PC-9 (cell line): ENCODE measurements at places on chromosomes 5 and 9. TPM values are rescaled to one million over a fixed set of nuclear protein-coding genes. Genes with fewer than 3 reads are reported as not detected.

The IFNB1 gene
- not detected in 2 replicates for total RNA-seq

The ZNF658 gene
- total RNA-seq, result 2.8 and 4.1 TPM in 2 replicates

The DRD1 gene
- total RNA-seq, result not detected in 2 replicates

The IQGAP2 gene
- not detected in 2 replicates for total RNA-seq

The CETN3 gene
- total RNA-seq, result 29.3 and 35.6 TPM in 2 replicates

The MGAT1 gene
- 96.6 and 103 TPM in 2 replicates for total RNA-seq

The FPGS gene
- total RNA-seq, result 152 and 191 TPM in 2 replicates

GRCh38 chr5:122151640-122152039, 22.3 kb downstream of the ZNF474 start:
- H3K4me3 ChIP-seq, result no peak overlapping the region
- H3K27me3 ChIP-seq, result no peaks in the 10 kb centered on the region
- no peak for DNase-seq
- H3K27ac ChIP-seq, result no peak overlapping the region
- H3K36me3 ChIP-seq, result no peaks in the 10 kb centered on the region
- H3K4me1 ChIP-seq, result no peaks in the 10 kb centered on the region

- DNase-seq, result no peak
- peaks cover 55% of the 10 kb centered on the region for H3K4me1 ChIP-seq
- H3K27ac ChIP-seq, result no peak overlapping the region
- no peaks in the 10 kb centered on the region for H3K27me3 ChIP-seq
- no peak overlapping the region for H3K4me3 ChIP-seq
- H3K36me3 ChIP-seq, result 0 out of 2 replicates have a peak, but pooled peaks cover 4% of the 10 kb centered on the region
Measured at GRCh38 chr9:69191231-69191630, 17.2 kb downstream of the TJP2 start.

GRCh38 chr5:178514851-178515418, 75.3 kb downstream of the COL23A1 start:
- H3K4me3 ChIP-seq, result no peak overlapping the region
- peaks cover 84% of the 10 kb centered on the region for H3K27me3 ChIP-seq
- no peak for DNase-seq
- H3K4me1 ChIP-seq, result no peaks in the 10 kb centered on the region
- no peak overlapping the region for H3K27ac ChIP-seq
- no peaks in the 10 kb centered on the region for H3K36me3 ChIP-seq

DNA sequence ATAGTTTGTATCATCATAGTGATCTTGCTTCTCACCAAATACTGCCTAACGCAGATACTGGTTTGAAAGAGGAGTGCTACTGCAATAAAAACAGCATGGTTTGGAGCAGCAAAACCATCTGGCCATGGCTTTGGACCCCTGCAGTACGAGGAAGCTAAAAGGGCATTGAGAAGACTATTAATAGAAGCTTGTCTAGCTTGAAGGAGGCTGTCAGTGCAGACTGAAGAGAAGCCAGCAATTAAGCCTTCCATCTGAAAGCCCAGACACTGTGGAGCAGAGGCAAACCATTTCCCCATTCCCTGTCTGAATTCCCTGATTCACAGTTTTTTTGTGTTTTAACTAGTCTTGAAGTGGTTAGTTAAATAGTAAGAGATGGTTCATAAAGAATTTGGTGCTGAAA, 281.6 kb downstream of the PTPRD start:
- DNase-seq, result no peak
- H3K36me3 ChIP-seq, result no peaks in the 10 kb centered on the region
- H3K27me3 ChIP-seq, result no peaks in the 10 kb centered on the region
- H3K4me3 ChIP-seq, result no peak overlapping the region

DNA sequence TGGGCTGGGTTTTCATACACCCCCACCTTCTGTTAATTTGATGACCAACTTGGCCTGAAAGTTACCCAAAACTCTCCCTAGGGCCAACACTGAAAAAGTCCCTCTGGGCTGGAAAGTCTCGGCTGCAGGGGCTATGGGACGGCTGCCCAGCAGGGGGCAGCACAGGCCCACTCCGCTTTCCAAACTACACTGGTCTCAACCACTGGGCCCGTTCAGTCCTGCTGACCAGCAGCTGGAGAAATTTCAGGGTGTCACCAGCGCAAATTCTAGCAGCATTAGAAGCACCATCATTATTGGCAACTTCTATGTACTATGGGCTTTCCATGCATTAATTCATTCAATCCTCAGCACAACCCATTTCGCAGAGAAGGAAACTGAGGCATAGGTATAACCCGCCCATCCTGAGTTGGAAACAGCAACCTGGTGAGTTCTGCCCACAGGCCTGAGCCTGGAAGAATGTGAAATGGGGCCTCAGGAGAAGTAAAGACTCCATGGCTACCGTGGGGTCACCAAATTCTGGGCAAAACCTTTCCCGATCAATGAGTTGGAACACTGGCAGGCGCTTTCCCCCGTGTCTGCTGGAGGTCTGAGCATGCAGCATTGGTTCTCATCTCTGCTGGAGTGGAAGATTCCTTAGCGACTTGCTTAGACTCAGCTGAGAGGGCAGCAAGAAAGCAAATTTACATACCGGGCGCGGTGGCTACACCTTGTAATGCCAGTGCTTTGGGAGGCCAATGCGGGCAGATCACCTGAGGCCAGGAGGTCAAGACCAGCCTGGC, 9.7 kb downstream of the ORM2 start:
- H3K36me3 ChIP-seq, result no peaks in the 10 kb centered on the region
- no peaks in the 10 kb centered on the region for H3K27me3 ChIP-seq

DNA sequence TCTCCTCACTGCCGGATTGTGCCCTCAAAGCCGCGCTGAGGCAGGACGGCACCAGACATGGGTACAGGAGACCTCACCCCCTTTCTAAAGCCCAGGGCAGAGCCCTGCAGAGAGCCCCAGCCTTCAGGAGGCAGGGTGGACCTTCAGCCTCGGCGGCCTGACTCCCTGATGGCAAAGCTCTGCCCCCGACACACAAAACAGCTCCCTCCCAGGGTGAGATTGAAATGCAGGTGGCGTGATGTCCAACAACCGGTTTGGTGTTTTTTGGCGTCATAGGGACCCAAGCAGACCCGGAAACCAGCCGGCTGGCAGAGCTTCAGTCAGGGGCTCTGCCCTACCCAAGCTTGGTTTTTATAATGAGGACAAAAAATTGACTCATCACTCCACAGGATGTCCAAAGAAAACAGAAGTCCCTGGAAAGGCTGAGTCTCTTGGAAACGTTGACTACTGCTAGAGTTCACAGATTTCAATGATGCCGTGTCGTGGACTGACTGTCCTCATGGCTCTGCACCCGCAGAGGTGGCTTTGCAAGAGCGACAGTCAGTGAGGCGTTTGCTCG, 275.2 kb upstream of the IRX1 start:
- no peaks in the 10 kb centered on the region for H3K36me3 ChIP-seq
- H3K4me3 ChIP-seq, result no peak overlapping the region
- peaks cover 49% of the 10 kb centered on the region for H3K27me3 ChIP-seq
- H3K4me1 ChIP-seq, result no peaks in the 10 kb centered on the region
- no peak for DNase-seq
- no peak overlapping the region for H3K27ac ChIP-seq

- no peaks in the 10 kb centered on the region for H3K4me1 ChIP-seq
- H3K27ac ChIP-seq, result no peak overlapping the region
- no peaks in the 10 kb centered on the region for H3K27me3 ChIP-seq
- no peak overlapping the region for H3K4me3 ChIP-seq
- H3K36me3 ChIP-seq, result no peaks in the 10 kb centered on the region
Measured at GRCh38 chr9:84940294-84940693, 270.8 kb downstream of the NTRK2 start.

GRCh38 chr5:31757806-31758205, 118.9 kb downstream of the PDZD2 start:
- H3K27ac ChIP-seq, result no peak overlapping the region
- H3K4me3 ChIP-seq, result no peak overlapping the region
- peaks cover 97% of the 10 kb centered on the region for H3K27me3 ChIP-seq
- H3K4me1 ChIP-seq, result no peaks in the 10 kb centered on the region

- no peaks in the 10 kb centered on the region; the same call in 1 of the 2 replicates for H3K4me1 ChIP-seq
- H3K36me3 ChIP-seq, result no peaks in the 10 kb centered on the region
- no peak overlapping the region for H3K27ac ChIP-seq
- no peaks in the 10 kb centered on the region for H3K27me3 ChIP-seq
- no peak overlapping the region for H3K4me3 ChIP-seq
- no peak for DNase-seq
Measured at GRCh38 chr9:112158656-112159367, 16.3 kb downstream of the SUSD1 start.

DNA sequence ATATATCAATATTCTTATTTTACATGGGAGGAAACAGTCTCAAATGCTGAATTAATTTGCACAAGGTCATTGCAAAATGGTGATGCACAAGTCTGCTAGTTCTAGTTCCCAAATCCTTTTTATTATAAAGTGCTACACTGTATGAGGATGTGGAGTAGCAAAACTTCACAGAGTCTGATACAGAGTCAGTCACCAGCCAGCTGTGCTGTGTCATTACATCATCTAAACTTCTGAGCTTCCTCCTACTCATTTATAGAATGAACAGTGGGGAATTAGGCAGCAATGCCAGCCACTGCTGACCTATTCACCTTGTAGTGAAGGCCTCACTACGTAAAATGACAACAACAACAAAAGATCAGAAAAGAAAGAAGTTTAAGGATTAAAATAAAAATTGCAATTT, 357.8 kb downstream of the TMEM167A start:
- no peaks in the 10 kb centered on the region for H3K27me3 ChIP-seq
- H3K36me3 ChIP-seq, result no peaks in the 10 kb centered on the region
- H3K4me3 ChIP-seq, result no peak overlapping the region
- DNase-seq, result no peak

DNA sequence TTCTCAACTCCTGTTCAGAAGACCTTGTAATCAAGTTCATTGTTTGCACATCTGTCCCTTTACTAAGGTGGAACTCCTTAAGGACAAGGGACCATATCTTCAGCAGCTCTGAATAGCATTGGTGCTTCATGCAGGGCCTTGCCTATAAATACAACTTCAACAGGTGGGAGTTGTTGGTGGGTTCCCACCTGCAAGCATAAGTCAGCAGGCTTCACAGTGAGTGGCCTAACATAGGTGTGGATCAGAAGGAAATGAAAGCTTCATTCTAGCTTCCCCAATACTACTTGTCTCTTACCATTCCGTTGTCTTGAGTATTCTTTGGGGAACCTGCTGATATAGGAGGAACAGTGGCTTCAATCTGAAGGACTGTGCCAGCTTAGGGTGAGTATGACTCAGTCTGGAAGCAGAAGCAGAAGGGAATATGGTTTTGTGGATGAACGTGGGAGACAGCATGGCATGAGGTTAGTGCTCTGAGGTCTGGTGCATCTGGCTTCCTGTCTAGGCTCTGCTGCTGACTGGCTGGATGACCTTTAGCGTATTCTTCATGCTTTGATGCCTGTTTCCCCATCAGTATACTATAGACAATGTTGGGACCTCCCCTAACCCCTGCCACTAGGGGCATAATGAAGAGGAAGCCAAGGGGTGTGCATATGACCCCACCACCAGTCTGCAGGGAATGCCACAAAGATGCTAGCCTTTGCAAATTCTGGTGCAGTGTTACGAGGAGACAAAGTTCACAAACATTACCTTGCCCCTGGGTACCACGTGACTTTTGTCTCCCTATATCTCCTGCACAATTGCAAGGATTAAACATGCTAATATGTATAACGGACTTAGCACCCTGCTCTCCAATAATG, 192.3 kb downstream of the PALM2AKAP2 start:
- H3K27me3 ChIP-seq, result no peaks in the 10 kb centered on the region
- no peak overlapping the region for H3K4me3 ChIP-seq
- no peak for DNase-seq
- H3K36me3 ChIP-seq, result no peaks in the 10 kb centered on the region
- no peak overlapping the region for H3K27ac ChIP-seq

- no peak overlapping the region for H3K27ac ChIP-seq
- H3K4me1 ChIP-seq, result no peaks in the 10 kb centered on the region
- H3K4me3 ChIP-seq, result no peak overlapping the region
- H3K36me3 ChIP-seq, result no peaks in the 10 kb centered on the region
- no peaks in the 10 kb centered on the region for H3K27me3 ChIP-seq
Measured at GRCh38 chr5:74468421-74468820, 172.1 kb downstream of the ENC1 start.

DNA sequence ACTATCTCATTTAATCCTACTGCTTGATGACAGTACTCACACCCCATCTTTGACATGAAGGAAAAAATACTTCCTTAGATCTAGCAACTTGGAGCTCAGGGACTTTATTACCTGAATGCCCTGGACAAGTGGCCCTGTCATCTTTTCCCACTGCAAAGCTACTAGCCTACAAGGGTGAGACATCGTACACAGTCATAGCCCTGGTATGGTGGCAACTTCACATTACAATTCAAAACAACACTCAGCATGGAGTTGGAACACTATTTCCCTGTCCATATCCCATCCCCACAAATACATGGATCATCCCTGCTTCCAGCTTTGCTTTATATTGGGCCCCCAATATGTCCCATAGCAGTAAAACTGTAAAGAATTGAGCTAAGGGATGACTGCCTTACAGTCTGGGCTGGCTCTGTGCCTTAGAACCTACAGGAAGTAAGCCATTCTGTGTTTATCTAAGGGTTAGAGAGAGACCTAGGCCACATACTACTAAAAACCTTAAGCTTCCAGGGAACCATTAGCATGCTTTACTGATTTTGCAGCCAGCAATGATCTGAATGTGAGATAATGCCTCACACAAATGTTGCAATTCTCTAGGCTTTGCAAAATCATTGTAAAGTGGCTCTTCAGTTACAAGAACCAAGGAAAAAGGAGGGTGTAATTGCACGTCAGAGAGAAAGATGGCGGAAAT, 55.9 kb downstream of the OTULIN start:
- H3K4me1 ChIP-seq, result no peaks in the 10 kb centered on the region
- no peak overlapping the region for H3K27ac ChIP-seq
- no peaks in the 10 kb centered on the region for H3K36me3 ChIP-seq
- no peak overlapping the region for H3K4me3 ChIP-seq
- peak; percentile 41 for DNase-seq

DNA sequence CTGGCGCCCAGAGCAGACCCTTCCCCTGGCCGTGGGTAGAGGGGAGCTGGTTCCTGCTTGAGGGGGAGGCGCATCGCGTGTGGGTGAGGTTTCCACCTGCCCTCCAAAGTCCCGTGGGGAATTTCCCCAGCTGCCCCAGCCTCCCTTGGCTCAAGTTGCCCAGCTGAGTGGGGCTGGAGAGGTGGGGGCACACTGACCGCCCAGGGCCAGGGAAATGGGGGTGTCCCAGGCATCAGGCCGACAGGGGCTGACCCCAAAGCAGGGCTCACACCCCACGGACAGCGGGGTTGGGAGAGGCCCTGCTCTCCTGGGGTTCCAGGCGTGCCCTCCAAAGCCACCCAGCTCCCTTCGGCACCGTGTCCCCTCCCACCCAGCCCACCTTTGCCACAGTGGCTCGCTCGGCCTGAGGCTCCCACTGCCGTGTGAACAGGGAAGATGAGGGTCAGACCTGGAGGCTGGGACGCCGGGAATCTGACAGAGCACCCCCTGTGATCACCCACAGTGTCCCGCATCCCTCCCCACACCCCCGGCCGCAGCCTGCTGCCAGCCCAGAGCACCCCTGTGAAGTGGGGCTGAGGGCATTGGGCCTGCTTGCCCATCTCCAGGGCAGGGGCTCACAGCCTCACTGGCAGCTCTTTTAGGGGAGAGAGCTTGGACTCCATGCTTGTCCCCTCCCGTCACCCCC, 933 bp upstream of the EGFL7 start:
- no peak overlapping the region for H3K4me3 ChIP-seq
- H3K27ac ChIP-seq, result no peak overlapping the region
- H3K36me3 ChIP-seq, result no peaks in the 10 kb centered on the region

DNA sequence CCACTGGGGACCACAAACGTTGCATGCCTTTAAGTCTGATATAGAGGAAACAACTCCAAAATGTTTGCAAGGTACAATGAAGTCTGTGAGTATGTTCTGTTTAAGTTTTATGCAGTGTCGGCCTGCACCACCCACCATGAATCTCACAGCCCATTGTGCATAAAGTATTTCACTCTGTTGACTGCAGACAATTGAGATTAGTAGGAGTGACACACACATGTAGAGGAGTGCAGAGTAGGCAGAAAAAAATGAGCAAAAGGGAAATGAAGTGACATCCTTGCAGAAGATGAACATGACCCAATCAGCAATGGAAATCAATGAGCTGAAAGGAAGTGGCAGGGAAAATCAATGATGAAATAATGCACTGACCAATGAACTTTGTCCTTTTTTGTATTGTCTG, 315.6 kb upstream of the PTPRD start:
- no peak overlapping the region for H3K27ac ChIP-seq
- H3K36me3 ChIP-seq, result no peaks in the 10 kb centered on the region
- H3K4me1 ChIP-seq, result no peaks in the 10 kb centered on the region
